Stimulated activated CD4-positive, alpha-beta T cell treated with anti-CD3 and anti-CD28 coated beads, Interleukin-1b, Interleukin-23, amount 100 ng/mL, for 1 hour (primary cell): ENCODE measurements at places on chromosomes 3 and 15.

DNA sequence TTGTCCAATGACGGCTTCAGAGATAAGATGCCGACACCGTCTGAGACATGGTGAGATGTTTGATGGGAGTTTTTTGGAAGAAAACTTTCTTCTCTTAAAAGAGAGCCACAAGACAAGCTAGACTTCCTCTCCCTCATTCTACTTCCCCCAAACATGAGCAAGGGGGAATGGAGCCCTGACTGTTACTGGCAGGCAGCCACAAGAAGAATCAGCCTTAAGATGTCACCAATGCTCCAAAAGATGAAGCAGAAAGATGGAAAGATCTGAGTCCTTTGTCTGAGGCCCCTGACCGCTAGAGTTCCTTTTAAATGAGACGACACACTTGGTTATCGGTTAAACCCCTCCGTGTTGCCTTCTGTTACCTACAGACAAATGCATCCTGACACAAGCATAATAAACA lies 108.7 kb downstream of the ST8SIA2 start:
- DNase-seq, result no peak

DNA sequence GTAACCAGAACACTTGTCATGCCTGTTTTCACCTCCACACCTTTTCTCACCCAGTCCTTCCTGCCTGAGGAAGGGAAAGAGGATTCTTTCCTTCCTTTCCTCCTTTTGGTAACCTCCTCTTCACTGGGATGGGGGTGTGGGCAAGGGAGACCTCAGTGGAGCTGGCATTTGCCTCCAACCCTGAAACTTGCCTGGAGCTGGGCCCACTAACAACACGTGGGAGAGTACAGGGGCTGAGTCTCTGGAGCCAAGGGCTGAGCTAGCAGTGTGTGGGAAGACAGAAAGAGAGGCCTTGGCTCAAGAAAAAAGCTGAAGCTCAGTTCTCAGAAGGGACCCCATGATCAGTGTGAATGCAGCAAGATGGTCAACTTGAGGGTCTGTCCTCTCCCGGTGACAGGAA lies 86.6 kb upstream of the SLC6A11 start:
- no peak for DNase-seq

DNA sequence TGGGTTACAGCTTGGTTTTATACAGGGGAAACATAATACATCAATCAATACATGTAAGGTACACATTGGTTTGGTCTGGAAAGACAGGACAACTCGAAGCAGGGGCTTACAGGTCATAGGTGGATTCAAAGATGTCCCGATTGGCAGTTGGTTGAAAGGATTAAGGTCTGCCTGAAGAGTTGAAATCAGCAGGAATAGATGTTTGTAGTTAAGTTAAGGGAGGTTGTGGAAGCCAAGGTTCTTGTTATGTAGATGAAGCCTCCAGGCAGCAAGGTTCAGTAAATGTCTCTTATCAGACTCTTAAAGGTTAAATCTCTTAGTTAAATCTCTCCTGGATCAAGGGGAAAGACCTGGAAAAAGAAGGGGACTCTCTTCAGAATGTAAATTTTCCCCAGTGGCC lies 58.4 kb upstream of the MINAR1 start:
- DNase-seq, result no peak

DNA sequence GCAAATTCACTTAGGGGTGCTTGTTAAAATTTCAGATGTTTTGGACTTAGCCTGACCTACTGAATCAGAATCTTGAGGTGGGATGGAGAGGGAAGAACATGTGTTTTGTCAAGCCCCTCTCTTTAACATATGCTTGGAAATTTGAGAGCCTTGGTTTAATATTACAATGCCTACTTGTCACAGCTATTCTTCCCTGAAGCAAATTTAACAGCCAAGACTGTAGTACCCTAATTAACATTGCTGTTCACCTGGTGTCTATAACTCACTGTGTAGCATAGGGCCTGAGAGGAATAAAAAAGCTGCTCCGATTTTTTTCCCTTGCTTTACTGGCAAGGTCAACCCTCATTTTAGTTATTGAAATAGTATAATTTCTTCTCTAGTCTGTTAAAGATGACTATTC lies 880.1 kb downstream of the CADM2 start:
- no peak for DNase-seq

GRCh38 chr3:43005981-43006380 lies 26.9 kb downstream of the GASK1A start:
- no peak for DNase-seq

DNA sequence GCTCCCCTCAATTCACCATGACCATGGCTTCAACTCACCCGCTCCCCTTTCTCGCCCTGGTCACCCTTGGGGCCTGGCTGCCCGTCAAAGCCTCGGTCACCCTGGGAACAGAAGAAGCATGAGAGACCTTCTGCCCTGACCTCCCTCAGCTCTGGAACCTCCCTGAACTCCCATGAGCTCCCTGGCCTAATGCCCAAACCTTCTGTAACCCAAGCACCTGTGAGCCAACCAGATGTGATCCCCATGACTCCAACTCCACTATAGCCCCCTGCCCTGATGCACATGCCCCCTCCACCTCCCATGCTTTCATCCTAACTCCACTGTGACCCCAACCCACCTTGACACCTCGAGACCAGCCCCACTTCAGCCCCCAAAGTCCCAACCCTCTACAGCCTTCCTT lies 3.5 kb upstream of the UCN2 start:
- no peak for DNase-seq

GRCh38 chr15:63025460-63025859 lies 17.1 kb upstream of the TPM1 start:
- no peak for DNase-seq

- DNase-seq, result no peak
These were observed at the start of gene RASSF1 for GRCh38 chr3:50340448-50341329. Gene RASSF1 (minus strand): TSS chr3:50340836. CDS start chr3:50340805, 31 bp downstream.

- DNase-seq, result no peak
These were observed 14.1 kb upstream of the HRH1 start for GRCh38 chr3:11140030-11140712.

GRCh38 chr15:65987100-65987499 lies 117.8 kb downstream of the RAB11A start:
- no peak for DNase-seq

DNA sequence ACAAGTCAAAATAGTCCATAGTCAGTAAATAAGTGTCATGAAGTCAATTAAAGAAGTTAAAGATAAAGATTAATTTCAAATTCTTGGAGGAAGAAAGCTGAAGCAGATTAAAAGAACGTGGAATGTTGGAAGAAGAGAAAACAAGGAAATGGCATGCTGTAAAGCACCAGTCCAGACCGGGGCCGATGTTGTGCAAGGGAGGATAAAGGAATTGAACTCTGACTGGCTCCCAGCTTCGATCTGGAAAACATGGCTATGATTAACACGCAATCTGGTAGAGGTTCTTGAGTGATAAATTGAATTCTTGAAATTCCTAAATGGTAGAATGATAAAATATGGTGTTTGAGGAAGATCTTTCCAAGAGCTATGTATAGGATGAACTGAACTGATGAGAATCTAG lies 194.4 kb downstream of the MEIS2 start:
- DNase-seq, result no peak

DNA sequence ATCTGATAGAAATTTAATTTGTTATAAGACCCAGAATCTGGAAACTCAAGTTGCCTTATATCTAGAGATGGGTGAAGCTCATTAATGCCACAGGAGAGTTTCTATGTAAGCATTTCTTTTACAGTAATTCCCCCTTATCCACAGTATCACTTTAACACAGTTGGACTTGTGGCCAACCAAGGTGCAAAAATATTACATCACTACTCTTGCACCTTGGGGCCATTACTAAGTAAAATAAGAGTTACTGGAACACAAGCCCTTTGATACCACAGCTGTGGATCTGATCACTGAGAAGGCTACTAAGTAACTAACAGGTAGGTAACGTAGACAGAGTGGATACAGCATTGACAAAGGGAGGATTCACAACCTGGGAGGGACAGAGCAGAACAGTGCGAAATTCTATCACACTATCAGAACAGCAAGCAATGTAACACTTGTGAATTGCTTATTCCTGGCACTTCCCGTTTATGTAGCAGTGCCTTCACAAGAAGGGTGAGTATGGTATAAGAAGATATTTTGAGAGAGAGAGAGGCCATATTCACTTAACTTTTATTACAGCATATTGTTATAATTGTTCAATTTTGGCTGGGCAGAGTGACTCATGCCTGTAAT lies 33.9 kb upstream of the TOPBP1 start:
- no peak for DNase-seq

DNA sequence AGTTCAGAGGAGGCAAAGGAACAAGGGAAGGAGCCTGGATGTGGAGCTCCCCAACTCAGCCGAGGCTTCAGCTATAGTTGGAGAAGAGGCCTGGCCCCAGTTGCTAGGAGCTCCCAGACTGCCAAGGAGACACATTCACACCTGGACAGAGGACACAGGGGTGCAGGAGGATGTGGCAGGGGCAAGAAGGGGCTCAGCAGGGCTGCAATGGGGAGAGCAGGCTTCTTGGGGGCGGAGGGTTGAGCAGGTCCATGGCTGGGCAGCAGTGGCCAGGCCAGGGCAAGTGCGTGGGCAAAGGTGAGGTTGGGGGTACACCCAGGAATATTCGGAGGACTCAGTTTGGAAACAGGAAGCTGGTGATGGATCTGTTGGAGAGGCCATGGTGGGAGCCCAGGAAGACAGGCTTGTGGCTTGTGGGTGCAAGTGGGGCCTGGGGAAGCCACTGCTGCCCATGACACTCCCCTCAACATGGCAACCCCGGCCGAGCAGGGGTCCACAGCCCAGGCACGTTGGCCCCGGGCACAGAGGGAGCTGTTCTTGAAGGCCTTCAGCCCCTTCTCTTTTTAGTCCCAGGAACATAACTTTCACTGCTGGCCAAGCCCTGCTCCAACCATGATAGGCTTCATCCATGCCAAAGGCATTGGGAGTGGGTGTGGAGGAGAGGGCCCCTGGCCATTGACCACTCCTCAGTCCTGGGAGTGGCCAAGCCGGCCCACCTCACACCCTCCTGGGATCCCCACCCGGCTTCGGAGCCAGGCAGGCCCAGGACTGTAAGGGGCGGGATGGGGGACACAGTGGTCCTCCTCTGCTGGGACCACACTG lies 33.3 kb downstream of the TSPAN3 start:
- DNase-seq, result no peak

DNA sequence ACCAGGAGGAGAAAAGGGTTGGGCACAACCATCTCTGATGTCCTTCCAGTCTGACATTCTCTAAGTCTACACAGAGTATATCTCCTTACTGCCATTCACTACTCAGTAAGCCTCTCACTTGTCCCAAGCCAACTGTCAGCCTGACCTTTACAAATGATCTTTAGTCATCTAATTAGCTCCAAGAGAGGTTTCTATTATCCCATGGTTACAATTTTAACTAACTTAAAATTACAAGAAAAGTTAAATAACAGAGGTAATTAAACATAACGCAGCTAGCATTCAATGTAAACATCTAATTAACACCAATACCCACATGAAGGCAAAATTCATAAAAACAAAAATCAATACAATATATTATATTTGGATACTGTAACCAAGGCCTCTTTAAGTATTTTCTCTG lies 126.9 kb downstream of the LSAMP start:
- no peak for DNase-seq

- no peak for DNase-seq
These were observed 23.2 kb downstream of the LINGO1 start for GRCh38 chr15:77609558-77609957.

- peak; percentile 17 for DNase-seq
These were observed 483 bp downstream of the VPS13C start for GRCh38 chr15:62059816-62060112.

GRCh38 chr3:160886421-160886820 lies 130.4 kb downstream of the PPM1L start:
- no peak for DNase-seq

GRCh38 chr3:187064210-187065115 lies 74.8 kb downstream of the RPL39L start:
- no peak for DNase-seq

DNA sequence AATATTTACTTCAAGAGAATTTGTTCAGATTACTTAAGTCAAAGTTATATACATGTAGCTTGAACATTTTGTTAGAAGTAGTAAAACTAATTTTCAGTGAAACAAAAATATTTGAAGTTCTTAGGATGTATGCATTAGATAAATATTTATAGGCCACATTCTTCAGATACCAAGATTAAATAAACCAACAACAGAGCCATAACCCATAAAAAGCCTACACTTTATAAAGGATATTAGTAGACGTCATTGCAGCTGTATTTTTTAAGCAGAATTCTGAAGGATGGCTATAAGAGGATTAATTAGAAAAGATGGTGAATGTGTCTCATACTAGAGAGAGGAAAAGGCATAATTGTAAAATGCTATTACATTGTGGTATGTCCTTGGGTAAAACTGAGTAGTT lies 449.7 kb upstream of the ALCAM start:
- no peak for DNase-seq

- no peak for DNase-seq
These were observed 134.3 kb upstream of the RARB start for GRCh38 chr3:25293736-25294135.
